ENCODE measurements at places on chromosomes 3 and 15. TPM values are rescaled to one million over a fixed set of nuclear protein-coding genes. Genes with fewer than 3 reads are reported as not detected.

Gene MYO5A
- polyA plus RNA-seq = 28.8 TPM

Gene PARP15
- 0.59 TPM for polyA plus RNA-seq

Gene GOLGA8G
- polyA plus RNA-seq = not detected

Gene CCR2
- polyA plus RNA-seq = not detected

Gene SLC28A2
- not detected for polyA plus RNA-seq

Gene LTF
- polyA plus RNA-seq = not detected

Gene ANXA2
- 2,745 TPM for polyA plus RNA-seq

Gene TCTA
- 31.3 TPM for polyA plus RNA-seq

Gene DISP2
- 0.10 TPM for polyA plus RNA-seq

DNA sequence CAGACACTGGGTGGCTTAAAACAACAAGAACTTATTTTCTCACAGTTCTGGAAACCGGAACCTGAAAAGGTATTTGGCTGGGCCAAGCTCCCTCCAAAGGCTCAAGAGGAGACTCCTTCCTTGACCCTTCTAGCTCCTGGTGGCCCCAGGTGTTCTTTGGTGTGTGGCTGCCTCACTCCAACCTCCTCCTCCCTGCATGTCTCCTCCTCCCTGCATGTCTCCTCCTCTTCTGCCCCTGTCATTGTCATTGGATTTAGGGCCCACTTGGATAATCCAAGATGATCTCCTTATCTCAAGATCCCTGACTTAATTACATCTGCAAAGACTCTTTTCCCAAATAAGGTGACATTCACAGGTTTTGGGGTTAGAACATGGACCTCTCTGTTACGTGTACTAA, 69.8 kb upstream of the MFGE8 start:
- no peak for DNase-seq

DNA sequence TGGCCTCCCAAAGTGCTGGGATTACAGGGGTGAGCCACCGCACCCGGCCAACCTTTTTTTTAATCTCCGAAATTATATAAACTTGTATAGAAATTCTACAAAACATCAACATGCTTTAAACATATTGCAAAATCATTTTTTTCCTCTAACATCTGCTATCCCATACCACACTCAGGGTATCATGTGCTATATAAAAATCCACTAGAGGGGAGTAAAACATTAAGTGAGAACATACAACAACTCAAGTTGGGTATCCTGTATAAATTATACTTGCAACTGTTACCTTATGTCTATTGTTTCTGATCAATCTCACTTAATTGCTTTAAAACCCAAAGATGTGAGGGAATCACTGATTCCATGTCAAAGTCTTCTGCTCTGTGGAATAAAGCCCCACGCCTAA, 71.9 kb upstream of the FBN1 start:
- DNase-seq = no peak

DNA sequence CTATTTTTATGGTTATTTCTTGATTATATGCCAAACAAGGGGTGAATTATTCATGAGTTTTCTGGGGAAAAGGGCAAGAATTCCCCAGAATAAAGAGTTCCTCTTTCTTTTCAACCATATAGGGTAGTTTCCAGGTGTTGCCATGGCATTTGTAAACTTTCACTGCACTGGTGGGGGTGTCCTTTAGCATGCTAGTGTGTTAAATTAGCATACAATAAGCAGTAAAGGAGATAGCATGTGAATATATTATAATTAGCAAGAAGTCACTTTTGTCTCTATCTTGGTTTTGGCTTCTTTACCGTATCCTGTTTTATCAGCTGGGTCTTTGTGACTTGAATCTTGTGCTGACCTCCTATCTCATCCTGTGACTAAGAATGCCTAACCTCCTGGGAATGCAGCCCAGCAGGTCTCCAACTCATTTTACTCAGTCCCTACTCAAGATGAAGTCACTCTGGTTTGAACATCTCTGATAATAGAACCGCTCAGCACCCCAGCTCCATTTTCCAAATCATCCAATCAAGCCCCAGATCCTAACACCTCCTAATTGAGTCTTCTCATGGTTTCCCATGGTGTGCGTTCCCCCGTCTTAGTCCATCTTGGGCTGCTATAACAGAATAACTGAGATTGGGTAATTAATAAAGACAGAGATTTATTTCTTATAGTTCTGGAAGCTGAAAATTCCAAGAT, 3.4 kb upstream of the SELENOT start:
- peak; percentile 80 for DNase-seq

- DNase-seq = no peak
These were observed 7.5 kb downstream of the TMEM40 start for GRCh38 chr3:12751571-12751970.

DNA sequence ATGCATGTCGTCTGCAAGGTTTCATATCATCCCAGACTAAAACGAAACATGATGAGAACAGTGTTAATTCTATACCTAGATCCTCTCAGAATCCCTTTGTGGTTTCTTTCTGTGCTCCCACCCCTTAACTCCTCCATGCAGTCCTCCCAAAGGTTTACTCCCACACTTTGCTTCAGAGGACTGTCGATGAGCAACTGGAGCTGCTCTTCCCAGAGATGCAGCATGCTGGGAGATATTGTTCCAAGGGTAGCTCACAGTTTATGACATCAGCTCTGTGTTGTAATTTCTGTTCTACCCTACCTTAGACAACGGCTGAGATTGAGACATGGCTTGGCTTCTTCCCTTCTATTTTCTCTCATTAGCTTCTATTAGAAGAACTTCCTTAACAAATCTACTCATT, 313.0 kb upstream of the COL8A1 start:
- no peak for DNase-seq

DNA sequence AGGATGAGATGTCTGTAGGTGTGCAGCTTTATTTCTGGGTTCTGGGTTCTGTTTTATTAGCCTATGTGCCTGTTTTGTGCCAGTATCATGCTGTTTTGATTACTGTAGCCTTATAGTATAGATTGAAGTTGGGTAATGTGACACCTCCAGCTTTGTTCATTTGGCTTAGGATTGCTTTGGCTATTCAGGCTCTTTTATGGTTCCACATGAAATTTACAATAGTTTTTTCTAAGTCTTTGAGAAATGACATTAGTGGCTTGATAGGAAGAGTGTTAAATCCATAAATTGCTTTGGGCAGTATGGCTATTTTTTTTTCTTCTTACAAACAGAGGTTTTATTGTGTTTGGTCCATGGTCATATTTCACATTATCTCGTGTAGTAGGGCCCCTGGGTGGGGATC, 285.8 kb upstream of the GADL1 start:
- DNase-seq = no peak

GRCh38 chr15:74795966-74796625, 14.2 kb downstream of the CSK start:
- no peak for DNase-seq

DNA sequence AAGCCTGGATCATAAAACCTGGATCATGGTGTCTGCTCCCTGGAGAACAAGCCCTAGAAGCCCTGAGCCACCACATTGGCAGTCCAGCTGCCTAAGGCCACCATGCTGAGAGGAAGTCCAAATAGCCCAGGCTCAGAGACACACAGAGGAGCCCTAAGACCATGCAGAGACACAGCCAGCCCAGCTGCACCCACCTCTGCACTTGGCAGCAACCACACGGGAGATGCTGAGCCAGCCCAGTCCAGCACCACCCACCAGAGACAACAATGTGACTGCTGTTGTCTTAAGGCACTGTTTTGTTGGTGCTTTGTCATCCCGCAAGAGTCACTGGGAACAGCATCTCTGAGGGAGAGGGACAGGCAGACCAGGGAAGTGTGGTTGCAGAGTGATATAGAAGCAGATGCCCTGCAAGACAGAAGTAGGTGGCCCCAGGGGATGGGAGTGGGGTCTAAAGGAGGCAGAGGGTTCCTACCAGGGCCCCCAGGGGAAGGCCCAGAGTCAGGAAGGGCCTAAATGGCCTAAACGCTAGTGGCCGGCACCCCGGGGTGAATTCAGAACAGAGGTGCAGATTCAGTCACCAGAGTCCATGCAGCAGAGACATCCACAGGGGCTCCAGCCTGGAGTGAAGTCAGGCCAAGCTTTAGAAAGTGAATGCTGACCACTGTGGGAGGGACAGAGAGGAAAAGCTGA, 105.4 kb upstream of the PRR20G start:
- DNase-seq = no peak

DNA sequence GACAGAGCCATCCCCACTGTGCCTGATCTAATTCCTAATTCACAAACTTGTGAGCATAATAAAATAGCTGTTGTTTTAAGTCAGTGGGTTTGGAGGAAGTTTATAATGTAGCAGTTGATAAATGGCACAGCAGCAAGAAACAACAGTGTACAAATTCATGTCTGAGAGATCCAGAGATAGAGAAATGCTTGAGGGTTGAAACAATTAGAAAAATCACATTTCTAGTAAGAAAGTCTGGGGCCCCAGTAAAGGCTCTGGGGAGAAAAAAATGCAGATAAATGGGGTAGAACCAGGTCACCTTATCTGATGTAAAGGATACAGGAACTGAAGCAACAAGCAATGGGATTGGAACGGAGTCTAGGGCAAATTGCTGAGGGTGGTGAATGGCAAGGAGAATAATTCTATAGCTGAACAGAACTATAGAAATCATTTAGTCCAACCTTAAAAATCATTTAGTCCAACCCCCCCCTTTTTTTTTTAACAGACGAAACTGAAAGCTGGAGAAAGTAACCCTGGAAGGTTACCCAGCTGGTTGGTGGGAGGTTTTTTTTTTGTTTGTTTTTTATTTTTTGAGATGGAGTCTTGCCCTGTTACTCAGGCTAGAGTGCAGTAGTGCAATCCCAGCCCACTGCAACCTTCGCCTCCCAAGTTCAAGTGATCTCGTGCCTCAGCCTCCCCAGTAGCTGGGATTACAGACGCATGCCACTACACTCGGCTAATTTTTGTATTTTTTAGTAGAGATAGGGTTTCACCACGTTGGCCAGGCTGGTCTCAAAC, 14.3 kb upstream of the SHQ1 start:
- no peak for DNase-seq

DNA sequence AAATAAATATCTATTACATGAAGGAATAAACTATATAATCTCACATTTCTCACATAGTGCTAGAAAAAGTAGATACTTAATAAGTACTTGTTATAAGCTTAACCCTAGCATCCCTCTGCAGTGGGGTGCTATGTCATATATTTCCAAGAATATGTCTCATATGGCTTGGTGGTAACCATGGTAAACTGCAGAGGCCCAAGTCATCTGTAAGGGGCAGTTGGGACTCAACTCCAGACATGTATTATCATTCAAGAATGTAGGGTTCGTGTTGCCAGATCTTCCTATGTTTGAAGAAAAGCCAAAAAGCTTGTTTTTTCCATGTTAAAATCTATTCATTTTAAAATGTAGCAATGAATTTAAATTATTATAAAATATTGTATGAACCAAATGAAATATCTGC, 46.2 kb downstream of the ZNF385D start:
- DNase-seq = no peak

- no peak for DNase-seq
These were observed 352.4 kb downstream of the ROBO1 start for GRCh38 chr3:79415356-79415755.

- DNase-seq = no peak
These were observed 116.5 kb downstream of the TNIK start for GRCh38 chr3:171343693-171344092.

DNA sequence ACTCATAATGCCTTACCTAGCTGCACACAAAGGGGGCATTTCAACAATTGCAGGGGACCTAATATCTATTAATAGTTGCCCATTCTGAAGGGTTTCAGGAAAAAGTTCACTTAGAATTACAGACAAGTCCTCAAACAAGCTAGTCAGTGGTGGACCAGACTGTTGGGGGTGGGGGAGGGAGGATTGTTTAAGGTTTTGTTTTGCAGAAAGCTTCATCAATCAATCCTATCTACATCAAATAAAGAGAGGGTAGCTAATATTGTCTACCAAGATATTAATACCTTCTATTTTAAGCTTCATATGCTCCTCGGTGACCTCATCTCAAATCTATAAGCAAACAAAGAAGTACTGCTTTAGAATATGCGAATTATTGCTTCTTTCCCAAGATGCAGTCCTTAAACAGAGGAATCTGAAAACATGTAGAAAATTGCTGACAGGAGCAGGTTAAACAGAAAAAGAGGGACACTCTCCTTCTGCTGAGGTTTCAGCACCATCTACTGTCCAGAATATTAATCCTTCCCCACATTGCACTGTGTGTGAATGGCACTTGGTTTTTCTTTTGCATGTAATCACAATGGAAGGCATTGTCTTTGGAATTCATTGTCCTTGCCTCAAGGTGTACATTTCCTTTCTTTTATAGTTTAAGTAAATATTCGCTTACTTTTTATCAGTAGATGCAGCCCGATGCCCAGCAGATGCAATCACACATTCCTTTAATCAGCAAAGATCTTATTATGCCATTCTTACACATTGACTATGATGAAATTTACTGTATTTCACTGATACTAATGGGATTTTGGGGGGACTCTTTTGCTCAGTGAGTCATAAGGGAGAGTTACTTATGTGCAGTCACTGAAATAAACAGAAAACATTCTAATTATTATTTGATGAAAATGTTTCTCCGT, 94.7 kb downstream of the IL5RA start:
- no peak for DNase-seq

DNA sequence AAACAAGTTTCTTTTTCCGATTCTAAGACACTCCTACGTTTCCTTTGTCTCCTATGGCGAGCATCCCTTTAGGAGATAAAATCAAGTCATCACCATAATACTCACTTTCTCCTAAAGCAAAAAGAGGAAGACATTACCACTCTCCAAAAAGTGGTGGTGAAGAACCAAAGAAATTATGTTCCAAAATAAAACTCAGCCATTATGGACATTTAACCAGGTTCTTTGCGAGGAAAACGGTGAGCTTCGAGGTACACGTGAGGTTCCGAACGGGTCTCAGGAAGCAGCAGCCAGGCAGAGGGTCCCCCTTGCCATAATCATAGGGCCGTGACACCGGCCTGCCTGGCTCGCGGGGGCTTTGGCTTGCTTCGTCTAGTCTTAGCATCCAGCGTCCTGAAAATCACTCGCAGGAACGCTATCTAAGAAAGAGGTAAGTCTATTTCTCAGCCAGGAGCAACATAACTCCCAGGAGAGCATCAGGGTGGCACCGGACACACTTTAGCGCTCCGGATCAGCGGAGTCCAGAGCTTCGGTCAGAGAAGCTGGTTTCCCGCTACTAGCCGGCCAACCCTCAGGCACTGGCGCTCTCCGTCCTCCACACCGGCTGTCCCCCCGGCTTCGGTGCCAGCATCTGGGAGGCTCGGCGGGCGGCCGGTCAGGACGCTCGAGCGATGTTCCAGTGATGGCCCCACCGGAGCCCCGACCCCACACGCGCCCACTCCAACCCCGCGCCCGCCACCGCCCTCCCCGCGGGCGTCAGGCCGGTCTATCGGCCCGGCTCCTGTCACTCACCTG, 581 bp downstream of the IP6K1 start:
- peak; percentile 62 for DNase-seq

DNA sequence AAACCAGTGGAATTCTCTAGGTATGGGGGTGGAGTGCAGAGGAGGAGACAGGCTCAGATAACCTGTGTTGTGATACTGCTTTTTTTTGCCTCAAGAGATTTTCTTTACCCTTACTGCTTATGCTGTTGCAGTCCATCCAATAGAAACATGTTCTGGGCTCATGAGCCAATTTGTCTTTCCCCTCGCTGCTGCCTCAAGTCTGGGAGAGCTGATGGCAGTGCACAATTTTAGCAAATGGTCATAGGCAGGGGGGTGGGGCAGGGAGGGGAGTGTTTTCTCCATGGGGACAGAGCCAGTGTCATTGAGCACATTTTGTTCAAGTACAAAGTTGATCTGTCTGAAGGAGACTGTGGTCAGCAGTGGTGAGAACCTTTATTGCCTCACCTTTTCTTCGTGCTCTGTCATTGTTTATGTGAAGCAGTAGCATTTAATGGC, 134.9 kb downstream of the MBNL1 start:
- no peak for DNase-seq

- DNase-seq = no peak
These were observed 8.8 kb upstream of the ANKDD1A start for GRCh38 chr15:64902863-64903262.

- no peak for DNase-seq
These were observed 6.1 kb upstream of the SLCO2A1 start for GRCh38 chr3:134035836-134036235.
